ENCODE measurements at places on chromosomes 12 and 14. TPM values are rescaled to one million over a fixed set of nuclear protein-coding genes. Genes with fewer than 3 reads are reported as not detected.

The PGF gene
- 50.6 TPM for total RNA-seq

The CACNA2D4 gene
- total RNA-seq, result 1.4 TPM

The OTOGL gene
- total RNA-seq, result 0.32 TPM

The CLEC6A gene
- total RNA-seq, result not detected

The NANOG gene
- not detected for total RNA-seq

The SYCP3 gene
- total RNA-seq, result not detected

The EPYC gene
- not detected for total RNA-seq

The DEPDC4 gene
- 1.3 TPM for total RNA-seq

The AKAP3 gene
- not detected for total RNA-seq

The SCYL2 gene
- 11.2 TPM for total RNA-seq

The CPM gene
- total RNA-seq, result 1.7 TPM

The SPIC gene
- not detected for total RNA-seq

The RAPGEF3 gene
- total RNA-seq, result 6.1 TPM

The G2E3 gene
- total RNA-seq, result 22.0 TPM

The SDSL gene
- 11.0 TPM for total RNA-seq

The KRT5 gene
- total RNA-seq, result 0.23 TPM

The KRT2 gene
- total RNA-seq, result not detected

The PROX2 gene
- not detected for total RNA-seq

The PTPN6 gene
- total RNA-seq, result not detected

The HVCN1 gene
- total RNA-seq, result not detected

The DMAC2L gene
- total RNA-seq, result 4.6 TPM

The AQP6 gene
- not detected for total RNA-seq

The FCF1 gene
- 92.7 TPM for total RNA-seq

The IFNG-AS1 gene
- total RNA-seq, result not detected

The MDGA2 gene
- not detected for total RNA-seq

Measured in MG63 (cell line).